ENCODE measurements at places on chromosomes 7 and 10. TPM values are rescaled to one million over a fixed set of nuclear protein-coding genes. Genes with fewer than 3 reads are reported as not detected.

DNA sequence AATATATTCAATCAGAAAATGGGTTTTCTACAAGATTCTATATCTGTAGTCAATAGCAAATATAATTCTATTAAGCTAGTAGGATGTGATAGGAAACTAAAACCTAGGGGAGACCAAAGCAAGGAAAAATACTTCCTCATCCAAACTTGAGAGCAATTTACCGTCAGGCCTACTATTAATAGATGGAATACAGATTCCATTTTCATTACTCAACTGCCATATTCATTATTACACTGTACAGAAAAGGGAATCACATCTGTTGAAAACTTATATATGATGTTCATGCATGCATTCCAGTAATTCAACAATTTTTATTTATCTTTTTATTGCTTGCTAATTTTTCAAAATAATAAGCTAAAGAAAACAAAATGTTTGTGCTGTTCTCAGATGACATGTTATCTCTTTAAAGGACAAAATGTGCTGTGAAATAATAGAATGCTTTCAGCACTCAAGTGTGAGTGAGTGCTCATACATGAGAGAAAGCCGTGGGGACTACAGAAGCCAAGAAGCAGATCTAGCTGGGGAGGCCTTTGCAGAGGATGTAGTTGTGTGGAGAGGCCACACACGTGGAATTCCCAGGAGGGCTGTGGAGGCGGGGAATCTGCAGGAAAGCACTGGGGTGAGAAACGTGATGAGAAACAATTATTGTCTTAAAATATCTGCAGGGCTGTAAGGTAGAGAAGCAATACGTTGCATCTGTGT is 110.0 kb downstream of the EGFR start:
- peak; percentile 69 for DNase-seq

DNA sequence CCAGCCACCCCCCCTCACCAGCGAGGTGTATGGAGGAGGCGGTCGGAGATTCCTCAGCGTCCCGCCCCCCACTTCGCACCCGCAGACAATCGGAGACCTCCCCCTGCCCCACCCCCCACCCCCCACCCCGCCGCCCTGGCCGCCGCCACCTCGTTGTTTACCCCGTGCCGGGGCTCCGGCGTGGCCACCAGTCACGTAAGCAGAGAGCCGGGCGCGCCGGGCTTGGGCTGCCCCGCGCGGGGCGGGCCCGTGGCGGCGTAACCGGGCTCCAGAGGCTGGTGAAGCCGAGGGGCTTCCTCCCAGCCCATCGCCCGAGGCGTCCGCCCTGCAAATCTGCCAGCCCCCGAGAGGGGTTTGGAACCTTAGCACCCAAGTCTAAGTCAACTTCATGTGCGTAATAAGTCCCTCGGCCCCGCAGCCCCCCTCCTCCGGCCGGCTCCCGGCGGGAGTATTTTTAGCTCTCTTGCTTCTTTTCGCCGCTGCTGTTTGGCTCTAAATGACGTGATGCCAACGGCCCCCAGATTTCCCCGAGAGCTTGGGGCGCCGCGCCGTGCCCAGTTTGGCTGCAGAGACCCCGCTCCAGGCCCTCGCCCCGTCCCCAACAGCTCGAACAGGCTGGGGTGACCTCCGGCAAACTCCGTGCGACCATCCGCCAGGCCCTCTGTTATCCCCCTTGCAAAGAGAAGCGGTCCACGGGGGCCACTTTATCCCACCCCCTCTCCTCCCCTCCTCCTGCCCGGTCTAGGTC is 2.7 kb downstream of the MXI1 start:
- peak; percentile 46 for DNase-seq

DNA sequence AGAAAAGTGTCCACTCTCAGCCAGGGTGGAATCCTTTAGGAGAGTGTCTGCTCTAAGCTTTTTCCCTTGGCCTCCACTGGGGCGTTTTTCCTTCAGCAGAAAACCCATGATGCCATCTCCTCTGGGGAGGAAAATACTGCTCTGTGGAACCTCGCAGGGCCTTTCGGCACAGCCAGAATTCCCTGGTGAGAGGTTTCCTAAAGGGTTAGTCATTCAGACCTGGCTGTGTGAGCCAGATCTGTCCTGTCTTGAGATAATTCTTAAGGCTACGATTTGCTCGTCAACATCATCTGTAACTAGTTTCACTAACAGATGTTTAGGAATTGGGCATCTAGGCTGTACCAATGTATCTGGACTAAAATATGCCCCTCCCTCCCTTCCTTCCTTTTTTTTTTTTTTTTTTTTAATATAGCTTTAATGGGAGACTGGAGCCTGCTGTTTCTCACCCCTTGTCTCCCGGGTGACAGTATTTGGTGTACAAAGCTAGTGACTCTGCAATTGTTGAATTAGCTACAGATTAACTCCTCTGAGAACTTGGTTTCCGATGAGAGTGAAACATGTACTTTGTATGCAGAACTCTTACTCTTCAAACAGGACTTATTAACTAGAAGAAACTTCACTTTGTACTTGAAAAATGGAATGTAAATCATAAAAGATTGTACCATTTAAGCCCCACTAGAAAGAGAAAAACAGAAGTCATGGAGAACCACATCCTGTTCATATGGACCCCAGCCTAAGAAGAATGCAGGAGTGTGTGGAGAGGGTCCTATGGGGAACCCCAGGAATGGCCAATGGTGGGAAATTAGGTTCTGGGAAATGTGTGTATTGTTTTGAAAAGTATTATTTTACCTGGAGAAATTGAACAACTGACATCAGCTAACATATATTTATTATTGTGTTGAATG is 230.9 kb downstream of the CAMK1D start:
- no peak for DNase-seq

- DNase-seq = peak; percentile 68
These were observed 28.8 kb upstream of the ZNF488 start for GRCh38 chr10:47412869-47413268.

DNA sequence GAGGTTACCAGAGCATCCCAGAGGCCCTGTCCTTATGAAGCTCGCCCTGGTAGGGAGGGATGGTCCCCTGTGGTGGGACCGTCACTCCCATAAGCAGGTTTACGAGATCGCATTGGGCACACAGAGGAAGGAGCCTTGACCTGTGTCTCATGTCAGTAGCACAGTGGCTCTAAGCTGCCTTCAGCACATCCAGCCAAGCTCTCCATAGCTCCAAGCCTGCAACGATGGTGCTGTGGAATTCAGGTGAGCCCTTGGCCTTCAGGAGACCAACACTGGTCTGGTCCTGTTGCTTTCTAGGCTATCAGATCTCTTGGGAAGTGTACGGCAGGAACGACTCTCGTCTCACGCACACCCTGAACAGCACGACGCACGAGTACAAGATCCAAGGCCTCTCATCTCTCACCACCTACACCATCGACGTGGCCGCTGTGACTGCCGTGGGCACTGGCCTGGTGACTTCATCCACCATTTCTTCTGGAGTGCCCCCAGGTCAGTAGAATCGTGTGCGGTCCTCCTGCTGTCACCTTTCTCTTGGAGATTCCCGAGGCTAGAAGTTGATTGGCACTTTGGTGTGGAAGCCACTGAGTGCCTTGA is 605.3 kb upstream of the FOXK1 start:
- no peak for DNase-seq

DNA sequence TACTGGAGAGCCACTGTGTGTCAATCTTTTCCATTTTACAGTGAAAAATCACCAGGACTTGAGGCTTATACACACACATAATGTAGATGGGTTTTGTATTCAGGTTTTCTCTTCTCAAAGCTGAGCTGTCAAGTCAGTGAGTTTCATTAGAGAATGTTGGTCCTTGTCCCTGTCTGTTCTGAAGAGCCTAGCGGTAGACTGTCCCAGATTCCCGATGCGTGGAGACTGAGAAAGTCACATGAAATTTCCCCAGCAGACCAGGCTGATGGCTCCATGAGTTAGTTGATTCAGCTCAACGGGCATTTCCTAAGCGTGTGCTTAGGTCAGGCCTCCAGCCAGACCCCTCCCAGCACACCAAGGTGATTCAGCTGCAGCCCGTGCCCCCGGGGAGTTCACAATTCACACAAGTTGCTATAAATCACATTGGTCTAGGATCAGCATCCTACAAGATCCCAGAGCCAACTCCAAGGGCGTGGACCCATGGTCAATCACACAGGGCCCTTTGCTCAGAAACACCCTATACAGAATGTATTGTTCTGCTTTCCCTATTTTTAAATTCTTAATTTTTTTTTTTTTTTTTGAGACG is 17.2 kb downstream of the CHST15 start:
- peak; percentile 82 for DNase-seq

DNA sequence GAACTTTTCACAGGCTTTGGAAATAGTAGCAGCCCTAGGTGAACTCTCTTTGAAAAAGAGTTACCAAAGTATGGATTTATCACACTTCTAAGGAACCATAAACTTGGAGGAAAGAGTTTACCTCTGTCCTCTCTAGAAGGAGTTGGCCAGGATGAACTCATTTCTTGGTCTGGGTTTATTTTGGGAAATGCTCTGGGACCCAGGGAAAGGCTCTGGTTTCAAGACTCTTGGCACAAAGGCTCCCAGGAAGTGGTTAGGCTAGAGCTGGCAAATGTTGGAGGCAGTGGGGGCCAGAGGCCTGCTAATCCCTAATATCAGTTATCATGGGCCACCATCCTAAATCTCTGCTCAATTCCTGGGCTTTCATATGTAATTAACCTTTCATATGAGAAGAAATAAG is 36.3 kb upstream of the CDK6 start:
- DNase-seq = peak; percentile 73

DNA sequence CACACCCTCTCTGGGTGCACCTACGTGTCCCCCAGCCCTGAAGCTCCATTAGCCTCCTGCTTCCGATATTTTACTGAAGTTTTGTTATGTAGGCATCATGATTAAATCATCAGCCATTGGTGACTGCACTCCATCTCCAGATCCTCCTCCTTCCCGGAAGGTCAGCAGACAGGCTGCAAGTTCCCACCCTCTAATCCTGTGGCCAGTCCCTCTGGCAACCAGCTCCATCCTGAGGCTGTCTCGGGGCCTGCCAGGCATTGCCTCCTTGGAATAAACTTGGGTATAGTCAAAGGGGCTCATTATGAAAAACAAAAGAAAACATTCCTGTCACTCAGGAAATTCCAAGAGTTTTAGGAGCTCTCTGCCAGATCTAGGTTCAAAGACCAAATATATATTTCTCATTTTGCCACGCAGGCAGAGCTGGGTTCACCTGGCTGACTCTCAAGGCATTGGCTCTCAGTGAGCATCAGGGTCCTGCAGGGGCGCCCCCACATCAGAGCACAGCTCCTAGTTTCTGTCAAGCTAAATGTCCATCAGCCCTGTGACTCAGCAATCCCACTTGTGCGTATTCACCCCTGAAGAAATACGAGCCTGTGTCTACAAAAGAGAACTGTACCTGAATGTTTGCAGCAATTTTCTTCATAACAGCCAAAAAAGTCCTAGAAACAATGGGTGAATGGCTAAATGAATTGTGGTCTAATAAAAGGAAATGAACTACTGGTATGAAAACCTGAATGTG is 27.4 kb upstream of the TMEM72 start:
- DNase-seq = no peak

DNA sequence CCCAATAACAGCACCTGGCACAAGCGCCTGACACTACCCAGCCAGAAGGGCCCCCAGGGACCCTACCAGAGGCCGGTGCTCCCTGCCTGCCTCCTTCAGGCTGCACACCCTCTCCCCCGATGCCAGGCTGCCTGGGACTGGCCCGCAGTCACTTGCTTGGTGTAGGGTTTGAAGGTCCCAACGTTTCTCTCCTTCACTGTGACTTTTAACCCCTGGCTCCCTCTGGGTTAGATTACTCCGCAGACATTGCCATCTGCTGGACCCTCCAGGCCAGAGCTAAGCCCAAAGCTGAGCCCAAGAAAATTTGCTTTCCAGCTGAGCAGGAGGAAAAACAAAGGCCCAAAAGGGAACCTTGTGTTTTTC is 6.9 kb downstream of the CDHR1 start:
- no peak for DNase-seq

DNA sequence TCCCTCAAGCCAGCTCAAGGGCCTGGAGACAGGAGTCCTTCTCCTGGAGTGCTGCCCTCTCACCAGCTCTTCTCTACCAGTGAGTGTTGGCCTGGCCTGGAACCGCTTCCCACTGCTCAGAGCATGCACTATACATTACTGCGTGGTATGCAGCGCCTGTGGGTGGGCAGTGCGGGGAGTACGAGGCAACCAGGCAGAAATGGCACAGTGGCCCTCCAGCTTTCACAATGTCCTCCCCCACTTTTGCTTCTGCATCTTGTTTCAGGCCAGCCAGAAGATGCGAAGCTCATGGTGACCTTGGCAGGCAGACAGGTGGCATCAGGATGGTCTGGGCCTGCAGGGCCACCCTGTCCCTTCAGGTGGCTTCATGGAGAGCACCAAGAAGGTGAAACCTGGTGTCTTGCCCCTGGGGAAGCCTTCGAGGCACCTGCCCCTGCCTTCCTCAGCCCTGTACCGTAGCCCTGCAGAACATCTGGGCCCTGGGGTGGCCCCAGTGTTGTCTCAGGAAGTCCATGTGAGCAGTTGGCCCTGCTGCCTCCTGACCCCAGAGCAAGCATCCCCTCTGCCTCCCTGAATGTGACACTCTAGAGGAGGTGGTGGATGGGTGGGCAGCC is 35.8 kb downstream of the RASGEF1A start:
- no peak for DNase-seq

- DNase-seq = no peak
These were observed 109.7 kb downstream of the NT5C2 start for GRCh38 chr10:103083266-103083976.

DNA sequence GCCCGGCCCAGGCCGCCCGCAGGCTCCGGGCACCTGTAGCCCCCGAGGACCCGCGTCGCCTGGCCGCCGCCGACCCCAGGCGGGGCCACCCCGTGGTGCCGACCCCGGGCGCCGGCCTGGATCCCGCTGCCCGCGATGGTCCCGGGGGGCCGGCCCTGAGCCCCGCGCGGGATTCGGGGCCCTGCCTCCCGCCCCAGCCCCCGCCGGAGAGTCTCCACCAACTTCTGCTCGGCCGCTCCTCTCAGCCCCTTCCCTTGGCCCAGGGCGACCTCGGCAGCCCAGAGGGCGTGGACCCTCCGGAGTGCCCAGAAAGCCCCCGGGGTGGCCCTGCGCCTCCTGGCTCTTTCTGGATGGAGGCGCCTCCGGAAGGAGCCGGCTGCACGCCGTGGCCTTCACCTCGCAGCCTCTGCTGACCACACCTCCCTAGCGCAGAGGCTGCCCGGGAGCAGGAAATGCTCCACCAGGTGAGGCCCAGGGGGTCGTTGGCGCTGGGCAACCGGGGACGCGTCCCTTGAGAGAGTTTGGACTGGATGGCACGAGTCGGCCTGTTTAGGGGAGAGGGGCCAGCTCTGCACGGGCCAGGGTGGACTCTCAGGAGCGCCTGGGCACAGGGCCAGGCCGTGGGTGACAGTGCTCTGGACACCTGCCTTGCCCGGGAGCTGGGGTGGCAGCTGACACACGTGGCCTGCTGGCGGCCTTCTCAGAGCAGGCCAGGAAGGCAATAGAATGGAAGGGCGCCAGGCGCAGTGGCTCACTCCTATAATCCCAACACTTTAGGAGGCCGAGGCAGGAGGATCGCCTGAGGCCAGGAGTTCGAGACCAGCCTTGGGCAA is 529 bp downstream of the ZNF853 start:
- no peak for DNase-seq

- peak; percentile 62 for DNase-seq
These were observed 90.1 kb downstream of the EPC1 start for GRCh38 chr10:32256613-32257437.

Gene GSTO2
- total RNA-seq = 2.3 TPM

Gene SLC26A3
- total RNA-seq = not detected
